ENCODE measurements at places on chromosomes 6 and 20. TPM values are rescaled to one million over a fixed set of nuclear protein-coding genes. Genes with fewer than 3 reads are reported as not detected.
A peak's percentile ranks its signal among the peaks of the same experiment; 100 is the strongest.

- no peak for DNase-seq
Observed at GRCh38 chr6:28139860-28140543, 1.7 kb upstream of the ZKSCAN8 start.

DNA sequence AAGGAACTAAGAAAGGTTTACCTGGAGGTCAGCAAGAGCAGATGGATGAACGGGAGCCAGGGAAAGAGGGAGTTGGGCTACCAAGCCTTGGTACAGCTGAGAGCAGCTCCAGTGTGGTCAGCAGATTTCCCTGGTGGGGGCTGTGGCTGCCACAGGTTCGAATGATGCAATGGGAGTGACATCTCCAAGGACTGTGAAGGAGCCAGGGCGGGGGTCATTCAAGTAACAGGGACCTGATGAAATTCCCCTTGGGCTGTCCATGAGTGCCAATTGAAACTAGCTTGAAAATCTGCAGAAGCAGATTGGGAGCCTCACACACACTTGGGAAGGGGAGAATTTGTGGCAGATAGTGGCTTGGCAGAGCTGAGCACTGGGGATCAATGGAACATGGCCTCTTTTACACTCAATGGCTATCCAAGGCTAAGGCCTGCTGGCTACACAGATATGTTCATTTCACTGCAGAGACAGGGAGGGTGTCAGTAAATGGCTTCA is 247.0 kb upstream of the ECI2 start:
- no peak for DNase-seq

- DNase-seq = no peak
Observed at GRCh38 chr6:162099685-162100084, 627.9 kb downstream of the PRKN start.

GRCh38 chr6:152748843-152749242 is 1.8 kb upstream of the VIP start:
- no peak for DNase-seq

- DNase-seq = no peak
Observed at GRCh38 chr6:160238761-160239751, 19.6 kb downstream of the SLC22A2 start.

DNA sequence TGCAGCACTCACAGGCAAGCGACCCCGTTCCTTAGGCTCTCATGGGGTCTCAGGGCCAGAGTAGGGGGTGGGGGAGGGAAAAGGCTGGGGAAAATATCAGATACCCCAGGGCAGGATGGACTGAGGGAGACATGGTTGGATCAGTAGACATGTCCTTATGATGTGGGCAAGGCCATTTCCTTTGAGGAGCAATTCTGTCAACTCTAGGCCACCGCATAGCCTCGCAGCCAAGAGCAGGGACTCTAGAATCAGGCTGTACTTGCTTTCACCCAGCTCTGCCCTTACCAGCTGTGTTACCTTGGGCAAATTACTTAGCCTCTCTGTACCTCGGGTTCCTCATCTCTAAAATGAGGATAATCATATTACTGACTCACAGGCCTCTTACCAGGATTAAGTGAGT is 2.2 kb upstream of the MAPK13 start:
- no peak for DNase-seq

DNA sequence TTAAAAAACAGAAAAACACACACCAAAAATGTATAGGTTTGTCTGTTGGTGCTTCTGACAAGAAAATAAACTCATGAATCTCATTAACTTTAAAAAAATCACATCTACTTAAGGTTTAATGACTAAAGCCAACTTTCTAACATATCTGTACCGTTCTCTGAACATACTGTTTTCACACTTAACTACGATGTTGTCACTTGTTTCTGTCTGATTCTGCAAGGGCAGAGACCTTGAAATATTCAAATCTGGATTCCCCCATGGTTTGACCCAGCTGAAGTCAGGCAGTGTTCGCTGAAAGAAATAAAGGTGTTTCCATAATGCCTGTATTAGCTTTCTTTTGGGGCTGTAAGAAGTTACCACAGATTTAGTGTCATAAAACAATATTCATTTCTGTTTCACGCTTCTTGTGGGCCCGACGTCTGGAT is 2.7 kb upstream of the ASXL1 start:
- DNase-seq = no peak

DNA sequence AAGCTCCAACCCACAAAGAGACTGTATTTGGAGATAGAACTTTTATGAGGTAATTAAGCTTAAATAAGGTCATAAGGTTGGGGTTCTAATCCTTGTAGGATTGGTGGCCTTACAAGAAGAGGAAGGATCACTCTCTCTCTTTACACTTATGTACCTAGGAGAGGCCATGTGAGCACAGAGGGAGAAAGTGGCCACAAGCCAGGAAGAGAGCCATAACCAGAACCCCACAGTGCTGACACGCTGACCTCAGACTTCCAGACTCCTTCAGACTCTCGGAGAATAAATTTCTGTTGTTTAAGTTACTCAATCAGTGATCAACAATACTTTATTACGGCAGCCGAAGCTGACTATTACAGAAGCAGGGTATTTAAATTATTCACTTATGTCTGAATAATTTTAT is 430.5 kb upstream of the EPHA7 start:
- no peak for DNase-seq

GRCh38 chr6:140321891-140322290 is 947.4 kb upstream of the CITED2 start:
- no peak for DNase-seq

DNA sequence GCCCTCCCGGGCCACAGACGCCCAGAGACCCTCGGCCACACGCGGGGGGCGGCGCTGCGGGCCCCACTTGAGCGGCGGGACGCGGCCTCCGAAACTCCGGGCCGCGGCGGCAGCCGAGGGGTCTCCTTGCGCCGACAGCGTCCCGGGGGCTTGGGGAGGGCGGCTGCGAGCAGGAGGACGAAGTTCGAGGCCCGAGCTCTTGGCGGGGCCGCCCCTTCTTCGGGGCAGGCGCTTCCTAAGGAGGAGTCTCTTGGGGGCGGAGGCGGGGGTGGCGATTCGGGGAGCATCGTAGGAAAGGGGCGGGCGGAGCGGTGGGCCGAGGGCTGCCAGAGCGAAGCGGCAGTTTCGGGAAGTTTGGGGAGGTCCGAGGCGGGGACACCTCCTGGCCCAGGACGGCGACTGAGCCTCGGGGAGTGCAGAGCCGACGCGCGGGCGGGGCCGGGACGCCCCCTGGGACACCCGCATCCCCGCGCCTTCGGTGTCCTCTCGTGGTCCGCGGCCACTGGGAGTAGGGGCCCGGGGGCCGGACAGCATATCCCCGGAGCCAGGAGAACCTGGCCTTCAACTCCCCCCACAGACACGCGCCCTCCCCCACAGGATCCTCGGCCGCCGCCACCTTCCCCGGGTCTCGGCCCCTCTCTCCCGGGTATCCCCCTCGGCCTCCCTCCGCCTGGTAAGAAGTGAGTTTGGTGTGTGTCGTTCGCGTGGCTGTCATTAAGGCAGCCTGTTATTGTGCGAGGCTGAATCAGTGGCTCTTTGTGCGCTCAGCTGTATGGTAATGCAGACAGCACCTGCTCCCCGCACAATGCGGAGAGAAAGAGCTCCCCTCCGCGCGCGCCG is 613 bp upstream of the DLL1 start:
- peak; percentile 72 for DNase-seq

- no peak for DNase-seq
Observed at GRCh38 chr6:34829137-34829536, 37.3 kb downstream of the BLTP3A start.

GRCh38 chr6:34085453-34086170 is 60.3 kb downstream of the GRM4 start:
- DNase-seq = no peak

GRCh38 chr20:1810926-1811620 is 84.1 kb upstream of the SIRPA start:
- DNase-seq = peak; percentile 64

Gene ATP5F1E
- polyA plus RNA-seq = 281 TPM

Gene TAAR8
- polyA plus RNA-seq = not detected

Gene MAK
- 0.49 TPM for polyA plus RNA-seq

Gene IL17A
- not detected for polyA plus RNA-seq

Gene RIPPLY2
- polyA plus RNA-seq = 1.2 TPM
